ENCODE measurements at places on chromosomes 11 and 22. TPM values are rescaled to one million over a fixed set of nuclear protein-coding genes. Genes with fewer than 3 reads are reported as not detected.

Gene SCO2
- polyA plus RNA-seq = 3.2 TPM

DNA sequence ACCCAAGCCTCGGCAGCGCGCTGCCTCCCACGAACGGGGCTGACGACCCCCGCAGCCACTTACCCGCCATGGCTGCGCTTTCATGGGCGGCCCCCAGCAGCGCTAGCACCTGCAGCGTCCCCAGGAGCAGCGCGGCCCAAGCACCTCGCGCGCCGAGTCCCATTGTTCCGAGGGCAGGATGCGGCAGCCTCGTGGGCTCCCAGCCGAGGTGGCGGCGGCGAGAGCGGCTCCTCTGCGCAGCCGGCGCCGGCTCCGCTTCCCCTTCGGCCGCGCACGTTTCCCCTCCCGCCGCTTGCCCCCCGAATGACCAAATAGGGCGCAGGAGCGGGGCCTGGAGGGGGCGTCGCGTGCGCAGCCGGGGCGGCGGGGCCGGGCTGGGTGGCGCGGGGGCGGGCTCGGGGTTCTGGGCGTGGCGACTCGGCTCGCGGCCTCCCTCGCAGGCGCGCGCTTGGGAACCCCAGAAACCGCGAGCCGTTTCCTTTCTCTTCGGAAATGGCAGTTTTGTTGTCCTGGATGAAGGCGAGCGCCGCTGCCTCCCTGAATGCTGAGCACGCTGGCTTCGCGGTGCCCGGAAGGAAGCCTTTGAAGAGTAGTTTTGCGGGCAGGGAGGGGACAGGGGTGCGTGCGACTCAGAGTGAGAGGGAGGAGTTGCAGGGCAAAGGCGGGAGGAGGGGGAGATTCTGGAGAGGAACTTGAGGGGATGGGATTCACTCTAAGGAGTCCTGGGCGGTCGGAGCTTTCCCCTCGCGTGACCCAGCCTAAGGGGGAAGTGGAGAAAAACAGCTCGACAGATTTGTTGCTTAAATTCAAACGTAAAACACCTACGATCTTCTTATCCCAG is at the start of gene TMEM123:
TSS of gene TMEM123 (minus strand) at position 305 of the 841 bp plus-strand sequence. CDS start at position 163, 142 bp downstream.
- peak; percentile 93 for DNase-seq
- peak within 1 kb of the TSS; percentile 72 for H3K27ac ChIP-seq
- peaks cover 7% of the 10 kb centered on the region for H3K4me1 ChIP-seq
- H3K4me3 ChIP-seq = peak within 1 kb of the TSS; percentile 81
- H3K36me3 ChIP-seq = peaks cover 7% of the 10 kb centered on the region

- no peaks in the 10 kb centered on the region for H3K27me3 ChIP-seq
- H3K36me3 ChIP-seq = no peaks in the 10 kb centered on the region
- H3K4me1 ChIP-seq = peaks cover 16% of the 10 kb centered on the region
- no peak overlapping the region for H3K27ac ChIP-seq
Measured at GRCh38 chr11:64728757-64729365, 5.9 kb upstream of the NRXN2 start.

GRCh38 chr22:43092085-43092484 is 2.9 kb upstream of the TTLL1 start:
- no peak overlapping the region for H3K4me3 ChIP-seq
- no peak for DNase-seq
- no peak overlapping the region for H3K27ac ChIP-seq
- no peaks in the 10 kb centered on the region for H3K4me1 ChIP-seq
- no peaks in the 10 kb centered on the region for H3K27me3 ChIP-seq

Gene TSPAN18
- polyA plus RNA-seq = 1.3 TPM

DNA sequence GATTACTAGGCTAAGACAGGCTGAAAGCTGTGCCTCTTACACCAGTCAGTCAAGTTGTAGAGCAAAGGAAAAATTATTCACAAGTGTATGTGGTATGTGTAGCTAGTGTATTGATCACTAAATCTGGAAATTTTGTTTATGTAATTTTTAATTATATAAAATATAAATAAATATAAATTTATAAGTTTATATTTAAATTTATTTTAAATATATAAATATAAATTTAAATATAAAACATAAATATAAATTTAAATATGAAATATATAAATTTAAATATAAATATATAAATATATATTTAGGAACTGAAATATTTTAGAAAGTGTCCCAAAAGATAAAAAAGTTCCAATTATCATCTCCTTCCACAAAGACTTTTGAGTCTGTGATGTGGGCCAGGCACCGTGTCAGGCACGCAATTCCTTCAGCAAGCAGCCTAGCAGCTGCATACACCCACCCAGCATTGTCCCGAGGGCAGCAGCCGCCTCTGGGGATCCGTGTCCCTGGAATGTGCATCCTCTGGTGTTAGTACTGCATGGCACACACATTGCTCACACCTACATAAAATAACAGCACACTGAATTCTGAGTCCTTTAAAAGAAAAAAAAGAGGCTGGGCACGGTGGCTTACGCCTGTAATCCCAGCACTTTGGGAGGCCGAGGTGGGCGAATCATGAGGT is 1098.0 kb downstream of the BRD1 start:
- no peaks in the 10 kb centered on the region for H3K4me1 ChIP-seq
- H3K36me3 ChIP-seq = no peaks in the 10 kb centered on the region
- DNase-seq = no peak
- no peak overlapping the region for H3K4me3 ChIP-seq

DNA sequence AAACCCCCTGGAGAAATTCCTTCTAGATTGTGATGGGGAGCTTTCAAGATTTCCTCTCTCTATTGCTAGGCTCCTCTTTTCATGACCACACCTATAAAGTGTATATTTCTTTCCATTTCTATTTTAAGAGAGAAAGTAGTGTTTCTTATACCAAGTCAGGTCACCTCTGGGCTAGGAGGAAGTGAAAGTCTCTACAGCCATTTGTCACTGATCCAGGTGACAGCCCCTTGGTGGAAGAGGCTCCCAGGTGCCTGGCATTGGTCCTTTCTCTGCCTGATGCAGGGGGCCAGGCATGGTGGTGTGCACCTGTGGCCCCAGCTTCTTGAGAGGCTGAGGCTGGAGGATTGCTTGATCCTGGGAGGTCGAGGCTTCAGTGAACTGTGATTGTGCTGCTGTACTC is 64.7 kb downstream of the DHCR7 start:
- no peaks in the 10 kb centered on the region for H3K4me1 ChIP-seq
- H3K4me3 ChIP-seq = no peak overlapping the region
- H3K27me3 ChIP-seq = no peaks in the 10 kb centered on the region
- H3K27ac ChIP-seq = no peak overlapping the region
- H3K36me3 ChIP-seq = no peaks in the 10 kb centered on the region

Gene TXNRD2
- polyA plus RNA-seq = 34.7 TPM

DNA sequence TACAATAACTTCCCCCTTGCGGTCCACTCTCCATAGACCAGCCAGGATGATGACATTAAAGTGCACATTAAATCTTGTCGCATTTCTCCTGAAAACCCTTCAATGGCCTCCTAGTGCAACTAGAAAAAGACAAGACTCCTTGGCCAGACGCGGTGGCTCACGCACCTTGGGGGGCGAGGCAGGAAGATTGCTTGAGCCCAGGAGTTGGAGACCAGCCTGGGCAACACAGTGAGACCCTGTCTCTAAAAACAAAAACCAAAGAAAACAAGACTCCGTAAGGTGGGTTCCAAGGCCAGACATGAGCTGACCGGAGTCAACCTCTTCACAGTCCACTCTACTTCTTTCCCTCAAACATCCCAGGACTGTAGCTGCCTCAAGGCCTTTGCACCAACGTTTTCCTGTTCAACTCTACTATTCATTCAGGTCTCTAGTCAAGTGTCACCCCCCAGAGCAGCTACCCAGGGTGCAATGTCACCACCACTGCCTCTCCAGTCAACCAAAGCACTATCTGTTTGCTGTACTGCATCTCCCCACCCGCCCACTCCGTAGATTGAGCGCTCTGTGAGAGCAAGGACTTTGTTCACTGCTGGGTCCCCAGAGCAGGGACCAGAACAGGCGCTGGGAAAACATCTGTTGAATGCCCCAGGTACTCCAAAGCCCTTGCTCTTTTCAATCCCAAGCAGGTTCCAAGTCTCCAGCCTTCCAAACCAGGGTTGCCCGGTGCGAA is 739 bp downstream of the ZMAT5 start:
- peaks cover 15% of the 10 kb centered on the region for H3K4me1 ChIP-seq
- no peaks in the 10 kb centered on the region for H3K27me3 ChIP-seq
- H3K27ac ChIP-seq = peak overlapping the region; percentile 70
- peaks cover 22% of the 10 kb centered on the region for H3K36me3 ChIP-seq
- peak overlapping the region; percentile 89 for H3K4me3 ChIP-seq
- peak; percentile 39 for DNase-seq

- no peak for DNase-seq
- H3K4me3 ChIP-seq = no peak overlapping the region
- H3K4me1 ChIP-seq = peaks cover 10% of the 10 kb centered on the region
Measured at GRCh38 chr11:123477205-123477907, 47.3 kb downstream of the GRAMD1B start.

DNA sequence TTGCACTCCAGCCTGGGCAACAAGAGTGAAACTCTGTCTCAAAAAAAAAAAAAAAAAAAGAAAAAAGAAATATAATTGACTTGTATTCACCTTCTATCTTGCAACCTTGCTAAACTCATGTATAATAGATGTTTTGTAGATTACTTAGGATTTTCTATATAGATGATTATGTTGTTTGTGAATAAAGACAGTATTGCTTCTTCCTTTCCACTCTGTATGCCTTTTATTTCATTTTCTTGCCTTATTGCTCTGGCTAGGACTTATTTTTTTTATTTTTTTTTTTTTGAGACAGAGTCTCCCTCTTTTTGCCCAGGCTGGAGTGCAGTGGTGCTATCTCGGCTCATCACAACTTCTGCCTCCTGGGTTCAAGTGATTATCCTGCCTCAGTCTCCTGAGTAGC is 29.7 kb upstream of the SOX10 start:
- H3K27me3 ChIP-seq = no peaks in the 10 kb centered on the region
- H3K4me1 ChIP-seq = no peaks in the 10 kb centered on the region
- no peak overlapping the region for H3K27ac ChIP-seq
- H3K36me3 ChIP-seq = no peaks in the 10 kb centered on the region
- H3K4me3 ChIP-seq = no peak overlapping the region

Gene OMP
- 0.20 TPM for polyA plus RNA-seq

Gene CHADL
- polyA plus RNA-seq = 0.08 TPM

- no peaks in the 10 kb centered on the region for H3K27me3 ChIP-seq
- no peak overlapping the region for H3K4me3 ChIP-seq
- H3K4me1 ChIP-seq = peaks cover 36% of the 10 kb centered on the region
- H3K36me3 ChIP-seq = no peaks in the 10 kb centered on the region
- peak overlapping the region; percentile 97 for H3K27ac ChIP-seq
- DNase-seq = peak; percentile 39
Measured at GRCh38 chr11:10322830-10323792, 18.2 kb downstream of the ADM start.

Gene TOMT
- polyA plus RNA-seq = not detected

GRCh38 chr22:24141586-24141985 is 39.7 kb upstream of the SUSD2 start:
- DNase-seq = no peak
- H3K4me3 ChIP-seq = no peak overlapping the region
- no peaks in the 10 kb centered on the region for H3K27me3 ChIP-seq

DNA sequence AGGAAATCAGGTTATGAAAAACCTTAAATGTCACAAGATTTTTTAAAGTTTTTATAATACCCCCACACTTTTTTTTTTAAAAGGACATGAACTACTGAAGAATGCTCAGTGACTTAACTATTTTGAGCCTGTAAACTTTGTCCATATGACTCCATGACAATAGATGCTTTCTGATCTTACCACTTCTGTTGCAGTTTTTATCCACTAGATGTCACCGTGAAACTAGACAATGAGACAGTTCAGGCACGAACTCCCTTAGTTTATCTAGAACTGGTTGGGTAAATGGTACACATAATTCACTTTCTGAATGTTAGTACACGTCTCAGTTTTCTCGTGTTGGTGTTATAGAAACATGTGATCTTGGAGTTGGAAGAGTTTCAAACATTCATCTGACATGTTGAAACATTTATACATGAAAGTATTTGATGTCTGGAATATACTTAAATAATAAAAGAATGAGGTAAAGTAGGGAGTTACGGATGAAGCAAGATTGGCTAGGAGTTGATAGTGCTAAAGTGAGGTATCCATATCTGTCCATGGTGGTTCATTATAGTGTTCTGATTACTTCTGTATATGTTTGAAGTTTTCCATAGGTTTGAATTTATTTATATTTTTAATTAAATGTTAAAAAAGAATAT is 8.1 kb downstream of the CCDC15 start:
- H3K27me3 ChIP-seq = no peaks in the 10 kb centered on the region
- H3K4me1 ChIP-seq = no peaks in the 10 kb centered on the region
- H3K27ac ChIP-seq = no peak overlapping the region
- no peak overlapping the region for H3K4me3 ChIP-seq
- no peaks in the 10 kb centered on the region for H3K36me3 ChIP-seq

- H3K27ac ChIP-seq = no peak overlapping the region
- no peak overlapping the region for H3K4me3 ChIP-seq
- no peak for DNase-seq
- H3K36me3 ChIP-seq = peaks cover 4% of the 10 kb centered on the region
- no peaks in the 10 kb centered on the region for H3K27me3 ChIP-seq
- no peaks in the 10 kb centered on the region for H3K4me1 ChIP-seq
Measured at GRCh38 chr11:66700337-66700736, 22.6 kb upstream of the RBM4B start.

GRCh38 chr11:60993615-60994014 is 22.1 kb downstream of the CD6 start:
- no peak overlapping the region for H3K27ac ChIP-seq
- peaks cover 5% of the 10 kb centered on the region for H3K27me3 ChIP-seq
- no peaks in the 10 kb centered on the region for H3K4me1 ChIP-seq
- H3K4me3 ChIP-seq = no peak overlapping the region

DNA sequence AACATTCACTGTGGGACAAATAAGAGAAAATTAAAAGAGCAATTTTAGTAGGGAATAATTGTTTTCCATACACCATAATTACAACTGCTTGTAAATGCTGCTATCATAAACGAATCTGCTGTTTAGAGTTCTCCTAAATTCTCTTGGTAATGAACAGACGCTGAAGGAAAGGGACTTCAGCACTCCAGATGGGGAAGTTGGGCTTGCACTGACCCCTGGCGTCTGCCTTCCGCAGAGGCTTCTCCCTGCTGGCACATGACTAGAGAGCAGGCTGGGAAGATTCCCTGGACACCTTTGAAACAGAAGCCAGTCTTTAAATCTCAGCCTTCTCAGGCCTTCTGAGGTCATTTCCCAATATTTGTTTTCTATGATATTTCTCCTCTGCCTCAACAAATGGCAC is 84.1 kb downstream of the NXPE2 start:
- no peaks in the 10 kb centered on the region for H3K36me3 ChIP-seq
- peak; percentile 77 for DNase-seq
- no peak overlapping the region for H3K4me3 ChIP-seq
- no peaks in the 10 kb centered on the region for H3K27me3 ChIP-seq
- peaks cover 4% of the 10 kb centered on the region for H3K4me1 ChIP-seq
- H3K27ac ChIP-seq = no peak overlapping the region

Gene ASPHD2
- 2.2 TPM for polyA plus RNA-seq

Gene GRM5
- not detected for polyA plus RNA-seq

All from SK-N-SH (cell line).